COR-L47 (cell line): ENCODE measurements at places on chromosomes 5 and 9.

DNA sequence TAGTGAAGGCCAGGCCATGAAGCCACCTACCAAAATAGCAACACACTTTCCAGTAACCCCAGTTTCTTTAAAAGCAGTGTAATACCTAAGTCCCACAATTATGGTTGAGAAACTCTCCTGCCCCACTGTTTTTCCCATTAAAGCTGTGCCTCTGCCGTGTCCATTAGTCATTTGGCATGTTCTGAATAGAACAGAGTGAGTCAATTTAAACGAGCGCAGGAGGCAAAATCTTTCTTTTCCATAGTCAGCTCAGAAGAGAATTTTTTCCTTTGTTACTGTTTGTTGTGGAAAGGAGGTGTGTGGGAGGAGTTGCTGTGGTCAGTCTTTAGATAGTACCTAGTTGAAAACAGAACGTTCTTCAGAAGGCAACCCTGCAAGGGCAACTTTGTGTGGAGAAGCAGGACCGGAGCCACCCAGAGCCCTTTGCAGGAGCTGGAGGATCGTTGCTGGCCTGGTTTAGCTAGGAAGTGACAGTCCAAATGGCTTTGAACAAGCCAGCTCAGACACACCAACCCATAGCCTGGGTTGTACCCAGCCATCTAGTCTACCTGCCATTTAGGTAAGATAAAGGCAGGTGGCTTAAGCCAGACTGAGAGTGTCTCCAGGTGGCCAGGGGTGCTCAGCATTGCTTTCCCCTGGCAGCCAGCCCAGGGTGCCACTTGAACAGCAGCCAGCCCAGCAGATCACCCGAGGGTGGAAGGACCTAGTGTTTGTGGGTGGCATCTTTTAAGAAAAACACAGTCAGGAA, 30.4 kb downstream of the GADD45G start:
- peak; percentile 90 for DNase-seq

DNA sequence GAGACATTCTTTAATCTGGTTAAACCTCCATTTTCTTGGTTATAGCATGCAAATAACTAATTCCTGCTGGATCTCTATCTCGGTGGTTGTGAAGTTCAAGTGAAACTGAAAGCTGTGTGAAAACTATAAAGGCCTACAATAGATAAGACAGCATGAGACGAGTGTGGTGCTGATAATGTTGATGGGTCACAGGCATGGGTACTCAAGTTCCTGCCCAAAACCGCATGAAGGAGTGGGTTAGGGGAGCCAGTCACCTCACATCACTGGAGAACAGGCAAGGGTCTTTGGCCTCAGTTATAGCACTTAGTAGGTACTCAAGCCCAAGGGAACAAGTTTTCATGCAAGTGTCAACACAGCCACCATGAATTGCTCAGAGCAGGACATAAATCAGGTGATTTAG, 16.7 kb downstream of the HMHB1 start:
- no peak for DNase-seq

DNA sequence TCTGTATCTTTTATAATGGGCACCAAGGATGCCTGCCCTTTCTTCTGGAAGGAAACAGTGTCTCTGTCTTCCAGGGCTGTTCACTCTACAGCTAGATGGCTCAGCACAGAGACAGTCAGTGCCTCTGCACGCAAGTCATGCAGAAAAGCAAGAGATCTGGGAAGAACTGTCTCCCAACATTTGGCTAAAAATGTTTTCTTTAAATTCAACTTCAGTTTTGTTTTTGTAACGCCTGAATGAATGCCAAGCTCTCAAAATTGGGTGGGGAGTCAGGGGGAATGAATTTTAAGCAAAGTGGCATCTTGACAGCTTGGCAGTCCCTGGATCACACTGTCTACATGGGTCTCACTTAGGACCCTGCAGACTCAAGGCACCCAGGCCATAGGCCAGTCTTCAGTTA, 12.6 kb downstream of the OLFML2A start:
- no peak for DNase-seq

DNA sequence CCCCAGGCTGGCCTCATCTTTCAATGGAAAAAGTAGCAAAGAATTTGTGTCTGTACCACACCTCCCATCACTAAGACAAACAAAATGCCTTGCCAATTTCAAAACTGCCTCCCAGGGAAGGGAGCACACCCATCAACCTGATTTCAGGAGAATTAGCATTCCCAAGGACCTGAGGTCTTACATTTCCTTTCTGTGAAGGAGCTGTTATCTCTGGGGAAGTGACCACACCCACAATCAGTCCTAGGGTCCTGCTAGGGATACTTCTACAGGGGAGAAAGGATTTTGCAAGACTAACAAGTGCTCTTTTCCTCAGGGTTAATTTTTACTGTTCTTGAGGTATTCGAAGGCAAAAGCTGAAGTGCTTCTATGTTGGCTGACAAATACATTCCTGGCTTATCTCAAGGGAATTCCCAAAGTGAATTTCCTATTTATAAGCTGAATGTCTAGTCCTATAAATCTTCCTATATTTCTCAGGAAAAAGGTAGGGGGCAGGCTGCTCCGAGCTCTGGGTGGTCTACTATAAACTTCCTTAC, 97.4 kb upstream of the ITGA1 start:
- DNase-seq = no peak

DNA sequence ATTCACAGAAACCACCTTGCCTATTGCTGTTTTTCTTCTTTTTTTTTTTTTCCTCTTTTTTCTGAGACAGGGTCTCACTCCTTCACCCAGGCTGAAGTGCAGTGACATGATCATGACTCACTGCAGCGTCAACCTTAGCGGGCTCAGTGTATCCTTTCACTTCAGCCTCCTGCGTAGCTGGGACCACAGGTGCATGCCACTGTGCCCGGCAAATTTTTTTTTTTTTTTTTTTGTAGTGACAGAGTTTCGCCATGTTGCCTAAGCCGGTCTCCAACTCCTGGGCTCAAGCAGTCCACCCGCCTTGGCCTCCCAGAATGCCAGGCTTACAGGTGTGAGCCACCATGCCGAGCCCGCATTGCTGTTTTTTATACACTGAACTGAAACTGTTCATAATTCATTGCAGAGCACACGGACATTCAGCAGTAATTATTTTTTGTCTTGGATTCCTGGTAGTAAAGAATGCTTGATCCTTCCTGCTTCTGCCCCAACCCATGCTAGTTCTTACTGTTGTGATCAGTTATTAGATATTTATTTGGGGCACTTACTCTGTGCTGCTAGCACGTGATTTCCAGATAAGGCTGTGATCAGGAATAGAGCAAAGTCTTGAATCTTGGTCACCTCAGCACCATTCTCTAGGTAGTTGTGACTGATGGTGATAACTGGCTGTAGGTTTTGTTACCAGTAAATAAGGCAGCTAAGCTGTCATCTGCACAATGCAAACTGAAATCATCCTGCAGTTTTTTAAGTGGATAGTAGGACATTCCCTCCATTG, 14.0 kb downstream of the MAP3K1 start:
- no peak for DNase-seq

DNA sequence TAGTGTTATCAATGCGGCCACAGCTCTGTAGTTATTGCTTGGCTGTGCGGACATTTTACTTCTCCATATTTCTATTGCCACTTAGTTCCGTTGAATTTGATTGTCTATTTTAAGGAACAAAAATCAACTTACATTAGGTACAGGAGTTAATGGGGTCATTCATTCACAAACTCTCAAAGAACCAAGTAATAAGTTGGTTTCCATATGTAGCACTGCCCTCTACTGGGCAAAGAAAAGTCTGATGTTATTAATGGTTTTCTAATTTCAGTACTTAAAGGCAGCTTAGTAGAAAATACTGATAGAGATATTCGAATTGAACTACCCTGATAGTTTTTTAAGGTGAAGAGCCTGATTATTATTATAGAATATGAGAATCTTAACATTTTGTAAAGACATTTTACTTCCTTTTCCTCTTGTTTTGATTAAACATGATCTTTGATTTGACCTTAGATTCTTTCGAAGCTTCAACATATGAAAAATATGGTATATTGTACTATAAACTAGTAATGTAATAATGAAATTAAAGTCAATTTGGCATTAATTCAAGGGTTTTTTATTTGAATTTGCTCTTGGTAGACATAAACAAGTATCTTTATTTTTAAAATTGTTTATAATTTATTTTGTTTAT, 119.5 kb upstream of the CTNND2 start:
- DNase-seq = peak; percentile 20

DNA sequence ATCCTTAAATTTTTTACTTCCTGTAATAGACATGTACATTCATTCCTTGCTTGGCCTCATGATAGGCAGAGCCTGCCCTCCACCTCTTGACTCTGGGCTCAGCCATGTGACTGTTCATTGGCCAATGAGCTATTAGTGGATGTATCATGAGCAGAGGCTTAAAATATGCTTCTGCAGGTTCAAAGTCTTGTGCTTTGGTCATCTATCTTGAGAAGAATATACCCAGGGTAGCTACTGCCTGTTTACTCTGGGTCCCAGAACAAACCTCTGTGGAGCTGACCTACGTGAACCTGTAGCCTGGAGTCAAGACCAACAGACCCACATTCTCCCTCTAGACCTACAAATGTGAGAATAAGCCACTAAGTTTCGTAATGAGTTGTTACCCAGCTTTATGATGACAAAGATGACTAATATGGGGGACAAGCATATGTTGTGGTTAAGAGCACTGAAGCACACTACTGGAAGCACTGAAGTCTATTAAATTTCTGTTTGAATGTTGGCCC, 244.4 kb downstream of the MAST4 start:
- DNase-seq = no peak

GRCh38 chr5:138502121-138502520, 36.8 kb downstream of the EGR1 start:
- no peak for DNase-seq

DNA sequence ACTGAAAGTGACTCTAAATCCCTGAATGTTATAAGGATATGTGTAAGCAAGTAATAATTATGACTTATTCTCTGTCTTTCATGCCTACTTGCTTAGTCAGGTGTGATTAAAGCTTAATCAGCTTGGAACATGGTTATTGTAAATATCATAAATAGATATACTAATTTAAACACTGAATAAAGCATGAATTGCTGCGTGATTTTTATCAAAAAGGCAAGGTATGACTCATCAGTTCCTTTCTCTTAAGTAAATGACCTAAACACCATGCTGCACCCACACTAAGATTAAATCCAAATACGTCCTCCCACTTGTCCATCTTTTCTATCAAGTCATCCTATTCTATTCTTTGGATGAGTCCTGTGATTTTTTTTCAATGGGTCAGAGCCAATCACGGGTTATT, 124.6 kb upstream of the MTAP start:
- DNase-seq = no peak

DNA sequence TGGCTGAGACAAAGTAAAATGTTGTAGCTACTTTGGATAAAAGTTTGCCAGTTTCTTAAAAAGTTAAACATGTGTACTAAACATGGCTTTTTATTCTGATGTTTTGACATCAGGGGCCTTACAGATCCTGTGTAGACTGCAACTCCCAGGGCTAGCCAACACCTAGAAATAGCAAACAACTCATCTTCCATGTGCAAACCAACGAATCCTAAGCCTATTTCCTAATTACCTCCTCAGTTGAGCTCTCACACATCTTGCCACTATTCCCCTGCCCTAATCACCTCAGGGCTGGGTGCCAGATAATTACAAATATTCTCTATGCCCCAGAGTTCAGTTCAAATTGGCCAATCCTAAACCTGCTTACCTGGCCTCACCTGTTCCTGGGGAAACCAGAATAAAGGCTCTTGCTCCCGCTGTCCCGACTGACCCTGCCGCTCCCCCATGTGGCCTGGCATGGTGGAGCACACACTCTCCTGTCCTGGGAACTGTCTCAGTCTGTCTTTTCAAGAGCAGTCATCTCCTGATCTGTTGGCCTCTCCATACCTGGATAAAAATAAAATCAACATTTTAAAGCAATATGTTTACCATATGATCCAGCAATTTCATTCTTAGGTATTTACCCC, 37.1 kb upstream of the FAM169A start:
- DNase-seq = peak; percentile 32

GRCh38 chr5:136631186-136631585, 265.8 kb upstream of the TRPC7 start:
- DNase-seq = no peak

- DNase-seq = no peak
These were observed 44.1 kb upstream of the EQTN start for GRCh38 chr9:27340961-27341511.

- DNase-seq = no peak
These were observed 40.4 kb upstream of the FGF1 start for GRCh38 chr5:142726188-142726731.

GRCh38 chr5:76372323-76373054, 30.6 kb upstream of the IQGAP2 start:
- DNase-seq = no peak

GRCh38 chr5:135553688-135554462, 18.1 kb upstream of the NEUROG1 start:
- peak; percentile 44 for DNase-seq

GRCh38 chr5:32168460-32169033, 5.6 kb downstream of the GOLPH3 start:
- no peak for DNase-seq

DNA sequence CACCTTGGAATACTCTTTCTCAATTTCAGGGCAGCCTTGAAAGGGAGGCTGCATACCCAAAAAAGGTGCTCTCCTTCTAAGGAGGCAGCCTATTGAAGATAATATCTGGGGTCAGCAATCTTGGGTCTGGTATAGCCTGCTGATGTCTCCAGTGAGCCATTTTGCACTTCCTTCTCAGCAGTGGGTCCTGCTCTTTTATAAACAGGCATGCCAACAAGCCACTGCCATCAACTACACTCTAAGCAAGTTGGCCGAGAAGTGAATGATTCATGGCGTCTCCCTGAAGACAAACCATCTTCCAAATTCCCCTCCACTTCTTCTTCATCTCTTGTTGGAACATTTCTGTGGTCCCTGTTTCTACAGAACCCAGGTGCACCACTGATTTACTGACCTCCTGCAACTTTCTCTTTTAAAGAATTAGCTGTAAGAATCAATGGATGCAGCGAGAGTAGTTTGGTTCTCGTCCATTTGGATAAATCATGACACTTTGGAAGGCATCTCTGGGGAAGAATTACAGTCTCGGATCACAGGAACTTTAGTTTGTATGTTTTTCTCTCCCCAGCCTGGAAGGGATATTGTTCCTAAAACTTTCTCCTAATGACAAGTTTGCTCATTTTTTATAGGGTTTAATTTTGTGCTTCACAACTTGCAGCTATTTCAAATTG, 108.3 kb downstream of the INSYN2B start:
- no peak for DNase-seq

DNA sequence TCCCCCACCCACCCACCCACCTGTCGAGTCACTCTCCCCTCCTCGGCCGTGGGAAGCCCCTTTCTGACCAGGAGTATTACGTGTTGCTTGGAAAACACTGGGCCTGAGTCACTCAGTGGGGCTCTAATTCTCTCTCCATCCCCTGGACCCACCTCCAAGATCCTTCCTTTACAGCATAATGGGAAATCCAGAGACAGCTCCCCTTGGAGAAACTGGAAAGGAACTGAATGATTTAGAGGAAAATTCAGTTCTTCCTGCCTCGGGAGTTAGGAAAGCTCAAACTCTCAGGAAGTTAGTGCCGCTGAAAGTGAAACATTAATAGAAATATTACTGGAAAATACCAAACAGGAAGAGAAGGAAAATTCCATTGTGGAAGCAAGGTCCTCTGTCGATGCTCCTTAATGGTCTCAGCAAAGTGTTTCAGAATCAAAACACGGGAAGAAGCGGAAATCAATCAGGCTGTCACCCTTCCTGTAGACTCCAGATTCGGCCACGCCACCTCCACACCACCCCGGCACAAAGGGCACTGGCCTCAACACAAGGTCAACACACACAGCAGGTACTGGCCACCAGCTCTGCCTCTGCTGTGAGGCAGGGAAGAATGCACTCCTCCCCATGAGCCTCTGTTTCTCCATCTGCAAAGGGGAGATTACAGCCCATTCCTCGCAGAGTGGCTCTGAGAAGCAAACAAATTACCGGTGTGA, 9.6 kb downstream of the SHB start:
- DNase-seq = no peak
